ENCODE measurements at places on chromosomes 11 and 22. TPM values are rescaled to one million over a fixed set of nuclear protein-coding genes. Genes with fewer than 3 reads are reported as not detected.
A peak's percentile ranks its signal among the peaks of the same experiment; 100 is the strongest.

PYGM gene
- total RNA-seq: 0.28 TPM

ZNF280B gene
- total RNA-seq: 0.08 TPM

CCDC87 gene
- total RNA-seq: 0.10 TPM

DNA sequence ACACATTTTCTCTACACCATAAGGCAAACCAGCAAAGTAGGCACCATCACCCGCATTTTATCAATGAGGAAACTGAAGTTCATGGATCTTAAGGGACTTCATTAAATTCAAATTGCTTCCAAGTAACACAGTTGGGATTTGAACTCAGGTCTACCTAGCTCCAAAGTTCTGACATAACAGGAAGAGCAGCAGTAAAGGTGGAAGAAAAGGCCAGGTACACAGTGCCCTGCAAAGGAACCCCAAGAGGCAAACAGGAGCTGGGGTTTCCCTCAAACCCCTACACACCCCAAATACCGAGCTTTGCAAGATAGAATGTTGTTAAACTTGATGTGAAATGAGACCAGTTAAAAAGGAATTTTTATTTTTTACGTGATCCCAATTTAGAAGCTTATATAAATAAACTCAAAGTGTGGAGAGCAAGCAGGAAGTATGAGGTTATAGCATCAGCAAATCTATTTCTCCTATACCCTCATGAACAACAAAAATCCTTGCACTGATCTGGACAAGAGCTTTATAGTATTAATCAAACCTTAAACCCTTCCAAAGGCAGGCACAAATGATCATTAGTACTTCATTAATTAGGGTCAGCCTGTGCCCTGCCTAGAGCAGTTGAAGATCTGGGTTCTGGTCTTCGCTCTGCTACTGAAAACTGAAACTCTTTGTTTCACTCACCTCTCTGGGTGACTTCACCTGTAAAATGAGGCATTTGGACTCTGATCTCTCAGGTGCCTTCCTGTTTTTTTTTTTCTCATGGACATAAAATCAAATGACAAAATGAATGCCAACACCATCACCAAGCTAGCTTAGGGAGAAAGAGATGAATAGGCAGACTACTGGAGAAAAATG lies 36.5 kb downstream of the SYTL2 start:
- DNase-seq: no peak

GRCh38 chr11:40388097-40388818 lies 1071.2 kb downstream of the LRRC4C start:
- DNase-seq: no peak

DNA sequence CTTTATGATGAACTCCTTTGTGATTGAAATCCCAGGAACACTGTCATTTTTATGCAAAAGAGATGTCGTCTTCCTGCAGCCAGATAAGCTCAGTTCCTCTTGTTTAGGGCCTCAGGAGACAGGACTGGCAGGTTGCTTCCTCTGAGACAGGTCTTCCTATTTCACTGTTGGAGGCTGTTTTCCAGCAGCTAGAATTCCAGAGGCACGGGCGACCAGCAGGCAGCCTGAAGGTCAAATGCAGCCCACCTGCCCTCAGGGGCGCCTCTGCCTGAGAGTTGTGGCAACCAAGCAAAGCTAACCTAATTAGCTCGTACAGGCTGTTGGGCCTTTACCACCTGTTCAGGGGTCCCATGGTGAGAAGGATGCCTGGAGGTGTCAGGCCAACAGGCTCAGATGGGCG lies 22.3 kb downstream of the SLC6A5 start:
- DNase-seq: no peak

BDNF gene
- total RNA-seq: 0.05 TPM

DNA sequence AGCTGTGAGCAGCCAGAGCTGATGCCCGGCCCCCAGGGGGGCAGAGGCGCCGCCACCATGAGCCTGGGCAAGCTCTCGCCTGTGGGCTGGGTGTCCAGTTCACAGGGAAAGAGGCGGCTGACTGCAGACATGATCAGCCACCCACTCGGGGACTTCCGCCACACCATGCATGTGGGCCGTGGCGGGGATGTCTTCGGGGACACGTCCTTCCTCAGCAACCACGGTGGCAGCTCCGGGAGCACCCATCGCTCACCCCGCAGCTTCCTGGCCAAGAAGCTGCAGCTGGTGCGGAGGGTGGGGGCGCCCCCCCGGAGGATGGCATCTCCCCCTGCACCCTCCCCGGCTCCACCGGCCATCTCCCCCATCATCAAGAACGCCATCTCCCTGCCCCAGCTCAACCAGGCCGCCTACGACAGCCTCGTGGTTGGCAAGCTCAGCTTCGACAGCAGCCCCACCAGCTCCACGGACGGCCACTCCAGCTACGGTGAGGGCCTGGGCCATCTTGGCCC lies 6.1 kb downstream of the CDC42EP1 start:
- DNase-seq: no peak

NRIP3 gene
- 0.05 TPM for total RNA-seq

LGR4 gene
- 50.8 TPM for total RNA-seq

DNA sequence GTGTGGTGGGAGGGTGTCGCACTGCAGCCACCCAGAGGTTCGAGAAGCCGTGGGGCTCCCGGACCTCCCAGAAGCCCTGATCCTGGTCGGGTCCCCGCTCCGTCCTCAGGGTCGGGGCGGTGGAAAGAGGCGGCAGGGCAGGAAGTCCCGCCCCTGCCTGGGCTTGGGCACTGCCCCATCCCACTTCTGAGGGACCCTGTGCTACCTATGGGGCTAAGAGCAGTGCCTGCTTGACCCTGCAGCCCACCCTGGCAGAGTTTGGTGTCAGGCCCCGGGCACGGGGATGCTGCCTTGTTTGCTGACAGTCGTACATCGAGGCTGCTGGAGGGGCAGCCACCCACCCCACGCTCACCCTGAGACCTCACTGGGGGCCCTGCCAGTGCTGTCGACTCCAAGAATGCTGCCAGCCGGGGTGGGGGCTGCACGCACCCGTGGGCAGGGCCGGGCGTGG lies 19.4 kb downstream of the RNH1 start:
- DNase-seq: peak; percentile 44

- no peak for DNase-seq
Measured at GRCh38 chr11:33965032-33965431, 73.2 kb upstream of the LMO2 start.

- peak; percentile 52 for DNase-seq
Measured at GRCh38 chr22:18968011-18968749, 32.1 kb upstream of the PRODH start.

- no peak for DNase-seq
Measured at GRCh38 chr11:87597725-87598124, 560.0 kb downstream of the TMEM135 start.

DNA sequence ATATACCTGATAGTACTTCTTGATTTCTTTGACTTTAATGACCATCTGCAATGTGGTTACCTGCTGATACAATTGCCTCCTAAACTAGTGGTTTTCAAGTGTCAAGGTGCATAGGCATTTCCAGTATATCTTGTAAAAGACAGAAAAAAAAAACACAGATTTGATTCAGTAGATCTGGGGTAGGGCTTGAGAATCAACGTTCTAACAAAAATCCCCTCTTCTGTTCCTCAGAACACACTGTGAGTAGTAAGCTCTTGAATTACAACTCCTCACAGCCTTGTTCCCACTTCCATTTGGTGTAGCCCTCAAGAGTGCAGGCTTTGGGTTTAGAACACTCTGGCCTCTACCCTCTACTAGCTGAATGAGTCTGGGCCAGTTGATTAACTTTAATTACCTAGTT lies 78.0 kb upstream of the CTSC start:
- DNase-seq: no peak

- no peak for DNase-seq
Measured at GRCh38 chr11:94283678-94284077, 20.7 kb upstream of the IZUMO1R start.

DEPDC7 gene
- 26.1 TPM for total RNA-seq

DDX25 gene
- total RNA-seq: 0.15 TPM

DNA sequence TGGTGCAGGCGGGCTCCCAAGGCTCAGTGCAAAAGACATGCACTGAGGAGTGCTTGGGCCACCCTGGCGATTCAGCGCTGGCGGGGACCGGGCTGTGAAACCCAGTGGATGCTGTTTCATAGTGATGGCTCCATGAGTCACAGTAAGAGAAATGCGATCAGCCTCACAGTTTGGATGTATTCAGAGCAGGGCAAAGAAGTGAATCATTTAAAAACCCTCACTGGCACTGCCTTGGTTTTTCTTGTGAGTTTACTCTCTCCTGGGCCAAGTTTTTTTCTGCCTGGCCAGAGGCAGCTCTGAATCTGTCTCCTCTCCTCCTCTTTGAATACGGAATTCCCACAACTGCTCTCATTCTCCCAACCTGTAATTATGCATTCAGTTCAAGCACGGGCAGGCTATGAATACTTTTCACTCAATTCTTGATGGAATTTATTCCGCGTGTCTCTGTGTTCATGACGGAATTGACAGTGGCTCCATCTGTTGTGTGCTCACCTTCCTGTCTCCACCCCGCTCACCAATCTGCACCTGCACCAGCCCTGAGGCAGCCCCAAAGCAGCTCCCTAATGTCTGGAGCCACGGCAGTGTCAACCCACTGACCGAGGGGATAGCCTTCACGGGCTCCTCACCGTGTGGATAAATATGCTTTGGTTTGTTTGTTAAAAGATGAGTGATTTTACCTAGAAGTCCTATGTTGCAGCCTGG lies 14.9 kb downstream of the ADAMTS8 start:
- no peak for DNase-seq

GRCh38 chr11:24511511-24511910 lies 14.7 kb downstream of the LUZP2 start:
- no peak for DNase-seq

GRCh38 chr22:37486224-37486845 lies at the start of gene MFNG:
MFNG (minus strand) TSS chr22:37486384; CDS start chr22:37486177, 207 bp downstream.
- peak; percentile 70 for DNase-seq

DNA sequence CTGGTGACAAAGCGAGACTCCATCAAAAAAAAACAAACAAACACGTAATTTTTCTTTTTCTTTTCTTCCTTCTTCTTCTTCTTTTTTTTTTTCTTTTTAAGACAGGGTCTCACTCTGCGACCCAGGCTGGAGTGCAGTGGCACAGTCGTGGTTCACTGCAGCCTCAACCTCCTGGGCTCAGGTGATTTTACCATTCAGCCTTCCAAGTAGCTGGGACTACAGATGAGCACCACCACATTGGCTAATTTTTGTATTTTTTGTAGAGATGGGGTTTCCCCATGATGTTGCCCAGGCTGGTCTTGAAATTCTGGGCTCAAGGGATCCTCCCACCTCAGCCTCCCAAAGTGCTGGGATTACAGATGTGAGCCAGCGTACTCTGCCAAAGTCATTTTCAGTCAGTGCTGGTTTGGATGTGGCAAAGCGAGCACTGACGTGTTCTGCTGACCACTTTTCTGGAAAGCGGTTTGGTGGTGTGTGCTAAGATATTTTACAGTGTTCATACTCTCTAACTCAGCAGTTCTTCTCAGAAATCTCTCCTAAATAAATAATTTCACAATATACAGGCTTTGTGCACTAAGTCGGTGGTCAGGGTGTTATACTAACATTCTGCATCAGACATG lies 10.7 kb downstream of the FAM118A start:
- DNase-seq: no peak

C11orf97 gene
- 0.35 TPM for total RNA-seq

DNA sequence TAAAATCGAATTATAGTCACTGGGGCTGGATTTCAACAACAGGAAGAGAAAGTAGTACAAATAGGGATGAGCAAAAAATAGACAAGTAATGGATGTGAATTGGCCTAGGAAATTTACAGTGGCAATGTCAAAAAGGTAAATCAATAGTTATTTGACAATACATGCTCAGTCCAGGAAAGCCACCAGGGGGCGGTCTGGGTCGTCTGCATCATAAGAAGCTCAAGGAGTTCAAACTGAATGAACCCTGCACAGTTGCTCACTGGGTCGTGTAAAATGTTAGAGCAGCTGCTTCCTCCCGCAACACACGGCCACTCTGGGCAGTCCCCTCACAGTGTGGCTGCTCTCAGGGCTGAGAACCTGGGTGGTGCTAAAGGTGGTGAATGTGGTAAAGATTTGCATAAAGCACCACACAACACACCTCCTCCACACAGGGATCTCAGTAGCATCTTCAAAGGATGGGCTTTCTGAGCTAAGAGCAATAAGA lies 85.9 kb downstream of the ZNF280B start:
- DNase-seq: peak; percentile 57

DNA sequence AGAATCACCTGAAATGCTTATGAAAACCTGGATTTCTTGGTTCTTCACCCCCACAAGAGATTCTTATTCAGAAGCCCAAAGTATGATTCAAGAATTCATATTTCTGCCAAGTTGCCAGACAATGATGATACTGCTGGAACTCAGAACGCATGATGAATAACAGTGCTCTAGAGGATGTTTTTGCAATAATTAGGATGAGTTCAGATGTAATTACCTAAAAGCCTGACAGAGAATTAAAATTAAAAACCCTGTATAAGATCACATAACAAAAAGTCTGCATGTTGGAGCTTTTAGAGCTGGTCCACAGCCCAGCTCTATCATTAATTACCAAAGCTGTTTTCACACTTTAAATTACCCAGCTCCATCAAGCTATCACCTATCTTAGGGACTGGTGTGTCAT lies 211.8 kb downstream of the LUZP2 start:
- DNase-seq: no peak

DNA sequence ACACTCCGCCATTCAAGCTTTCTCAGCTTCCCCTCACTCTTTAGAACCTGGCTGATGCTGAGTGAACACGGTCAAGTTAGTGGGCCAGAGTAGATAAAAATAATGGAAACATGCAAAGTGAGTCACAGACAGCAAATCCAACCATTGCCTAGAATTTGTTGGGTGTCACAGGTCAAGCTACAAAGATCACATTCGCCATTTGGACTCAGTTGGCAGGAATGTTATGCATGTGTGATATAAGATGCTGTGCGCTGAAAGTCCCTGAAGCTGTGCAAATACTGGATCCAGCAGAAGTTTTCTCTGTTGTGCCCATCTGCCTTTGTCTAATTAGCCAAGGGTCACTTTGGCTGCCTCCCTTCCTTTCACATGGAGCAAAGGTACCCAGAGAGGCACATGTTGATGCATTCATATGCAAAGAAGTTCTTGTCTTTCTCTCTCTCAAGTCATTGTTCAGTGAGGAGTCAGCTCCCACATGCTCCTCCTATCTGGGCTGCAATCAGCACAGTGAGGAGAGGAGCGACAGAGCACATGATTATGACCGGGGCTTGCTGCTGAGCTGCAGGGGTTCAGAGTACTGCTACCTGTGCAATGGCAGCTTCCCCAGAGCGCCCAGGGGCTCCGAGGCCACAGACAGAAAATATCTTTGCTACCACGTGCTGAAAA lies 39.7 kb downstream of the FLI1 start:
- DNase-seq: no peak

EHF gene
- 2.8 TPM for total RNA-seq
